ENCODE measurements at places on chromosomes 7 and 10. TPM values are rescaled to one million over a fixed set of nuclear protein-coding genes. Genes with fewer than 3 reads are reported as not detected.
A peak's percentile ranks its signal among the peaks of the same experiment; 100 is the strongest.

Gene ADGRA1
- total RNA-seq = not detected

Gene IFIT5
- 4.3 TPM for total RNA-seq

Gene VWDE
- 0.51 TPM for total RNA-seq

Gene LMBR1
- total RNA-seq = 59.1 TPM

Gene RHOBTB1
- total RNA-seq = 2.8 TPM

Gene HOXA1
- total RNA-seq = 2.5 TPM

DNA sequence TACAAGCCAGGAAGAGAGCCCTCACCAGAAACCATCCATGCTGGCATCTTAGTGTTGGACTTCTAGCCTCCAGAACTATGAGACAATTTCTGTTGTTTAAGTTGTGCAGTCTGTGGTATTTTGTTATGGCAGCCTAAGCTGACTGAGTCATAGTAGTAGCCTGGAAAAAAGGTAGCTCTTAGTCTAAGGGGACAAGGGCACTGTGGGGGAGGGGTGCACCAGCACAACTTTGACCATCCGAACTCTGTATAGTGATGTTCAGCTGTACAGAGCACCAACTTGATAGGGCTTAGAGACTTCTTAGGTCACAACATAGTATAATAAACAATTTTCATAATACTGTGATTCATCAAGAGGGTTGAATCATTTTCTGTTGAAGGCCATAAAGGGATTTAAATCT, 14.3 kb downstream of the EIF4EBP2 start:
- no peak overlapping the region for H3K27ac ChIP-seq
- no peak for DNase-seq
- H3K4me1 ChIP-seq = no peaks in the 10 kb centered on the region
- no peak overlapping the region for H3K4me3 ChIP-seq

DNA sequence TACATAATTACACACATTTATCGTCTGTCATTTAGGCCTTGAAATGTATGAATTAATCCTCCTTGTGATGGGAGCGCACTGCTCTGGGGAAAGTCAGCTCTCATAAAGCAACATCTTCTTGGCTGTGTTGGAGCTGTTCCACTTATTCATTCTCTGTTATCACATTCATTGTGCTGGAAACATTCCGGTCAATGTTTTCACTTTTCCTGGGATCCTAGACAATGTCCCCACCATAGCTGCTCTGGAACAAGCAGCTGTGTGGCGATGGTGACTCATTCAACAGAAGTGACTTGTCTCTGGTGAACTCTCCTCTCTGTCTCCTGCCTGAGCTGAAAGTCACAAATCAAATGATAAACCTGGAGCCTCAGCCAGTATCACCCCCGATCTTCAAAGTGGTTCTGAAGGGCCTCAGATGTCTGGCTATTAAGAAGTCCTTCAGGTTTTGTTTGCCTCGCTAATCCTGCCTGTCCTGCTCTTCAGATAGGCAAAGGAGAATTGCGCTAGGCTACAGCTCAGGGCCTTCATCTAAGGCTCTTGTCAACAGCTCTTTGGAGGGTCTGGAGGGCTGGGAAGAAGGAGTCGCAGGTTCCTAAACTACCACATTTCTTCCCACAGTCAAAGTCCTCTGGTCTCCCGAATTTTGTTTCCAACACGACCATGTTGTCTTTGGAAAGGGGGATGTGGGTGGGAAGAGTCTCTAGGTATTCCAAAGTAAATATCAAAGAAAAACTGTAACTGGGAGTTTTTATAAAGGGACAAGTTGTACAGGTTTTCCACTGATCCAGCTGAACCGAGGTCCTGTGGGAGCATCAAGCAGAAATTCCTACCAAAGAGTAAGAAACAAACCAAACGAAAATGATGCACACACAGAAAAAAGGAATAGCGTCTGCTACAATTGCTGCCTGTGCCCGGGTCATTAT, 29.3 kb downstream of the KLF6 start:
- H3K36me3 ChIP-seq = no peaks in the 10 kb centered on the region
- peak overlapping the region; percentile 16 for H3K27ac ChIP-seq
- no peak overlapping the region for H3K4me3 ChIP-seq
- peaks cover 34% of the 10 kb centered on the region for H3K4me1 ChIP-seq
- H3K27me3 ChIP-seq = no peaks in the 10 kb centered on the region

DNA sequence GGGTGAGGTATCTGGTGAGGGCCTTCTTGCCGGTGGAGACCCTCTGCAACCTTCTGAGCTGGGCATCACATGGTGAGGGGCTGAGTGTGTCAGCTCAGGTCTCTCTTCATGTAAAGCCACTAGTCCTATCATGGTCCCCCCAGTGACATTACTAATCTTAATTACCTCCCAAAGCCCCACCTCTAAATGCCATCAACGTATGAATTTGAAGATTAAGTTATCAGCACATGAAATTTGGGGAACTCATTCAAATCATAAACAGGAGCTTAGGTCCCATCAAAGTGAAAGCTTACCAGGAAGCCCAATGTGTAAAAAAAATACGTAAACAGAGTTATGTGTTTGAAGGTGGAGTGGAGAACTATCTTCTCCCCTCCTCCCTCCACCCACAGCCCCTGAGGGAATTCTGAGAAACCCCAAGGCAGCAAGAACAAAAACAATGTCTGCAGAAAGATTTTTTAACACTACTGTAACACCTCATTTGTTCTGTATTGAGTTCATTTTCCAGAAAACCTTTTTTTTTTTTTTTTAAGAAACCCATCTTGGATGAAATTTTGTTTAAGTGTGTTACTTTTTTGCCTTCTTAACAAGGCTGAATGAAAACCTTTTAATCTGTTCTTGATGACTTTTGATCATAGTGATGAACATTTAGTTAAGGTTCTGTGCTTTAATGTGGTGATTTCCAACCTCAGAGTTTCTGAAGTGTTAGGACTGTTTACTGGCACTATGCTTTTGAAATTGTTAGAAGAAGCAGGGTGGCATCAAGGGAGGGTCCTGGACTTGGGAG, 19.1 kb upstream of the PCGF5 start:
- no peaks in the 10 kb centered on the region for H3K36me3 ChIP-seq
- H3K27ac ChIP-seq = no peak overlapping the region
- no peak overlapping the region for H3K4me3 ChIP-seq
- no peaks in the 10 kb centered on the region for H3K27me3 ChIP-seq
- peaks cover 7% of the 10 kb centered on the region for H3K4me1 ChIP-seq

- no peaks in the 10 kb centered on the region for H3K27me3 ChIP-seq
- H3K27ac ChIP-seq = peak overlapping the region; percentile 97
- peak overlapping the region; percentile 84 for H3K4me3 ChIP-seq
- peaks cover 23% of the 10 kb centered on the region for H3K4me1 ChIP-seq
Measured at GRCh38 chr10:121975295-121976086, 474 bp upstream of the NSMCE4A start.
